ENCODE measurements at places on chromosomes 13 and 19. TPM values are rescaled to one million over a fixed set of nuclear protein-coding genes. Genes with fewer than 3 reads are reported as not detected.

FREM2 gene
- total RNA-seq = under 0.01 TPM

ZNF829 gene
- total RNA-seq = 3.4 TPM

FBXO17 gene
- 27.2 TPM for total RNA-seq

NOVA2 gene
- 0.20 TPM for total RNA-seq

CDX2 gene
- total RNA-seq = not detected

GNG7 gene
- total RNA-seq = 0.73 TPM

EID2B gene
- total RNA-seq = 2.7 TPM

ZNF808 gene
- 24.8 TPM for total RNA-seq

NCAN gene
- total RNA-seq = not detected

LPAR2 gene
- 1.7 TPM for total RNA-seq

DUS3L gene
- total RNA-seq = 16.9 TPM

SYMPK gene
- 57.3 TPM for total RNA-seq

CASP14 gene
- total RNA-seq = not detected

CRB3 gene
- total RNA-seq = 0.17 TPM

RB1 gene
- 34.9 TPM for total RNA-seq

ACP7 gene
- 11.4 TPM for total RNA-seq
